ENCODE measurements at places on chromosomes 2 and 18. TPM values are rescaled to one million over a fixed set of nuclear protein-coding genes. Genes with fewer than 3 reads are reported as not detected.

The CDK5R2 gene
- not detected for total RNA-seq

The CXCR1 gene
- total RNA-seq = 0.28 TPM

The TUBA4B gene
- not detected for total RNA-seq

The CFC1 gene
- total RNA-seq = not detected

The SLC19A3 gene
- not detected for total RNA-seq

The CDC42EP3 gene
- 40.1 TPM for total RNA-seq
